ENCODE measurements at places on chromosomes 5 and 9. TPM values are rescaled to one million over a fixed set of nuclear protein-coding genes. Genes with fewer than 3 reads are reported as not detected.

GRCh38 chr5:142221091-142221860 lies 103.5 kb downstream of the SPRY4 start:
- no peak for DNase-seq

Gene IFNK
- total RNA-seq, result not detected

Gene OCLN
- total RNA-seq, result 184 TPM

Gene TBCA
- total RNA-seq, result 330 TPM

DNA sequence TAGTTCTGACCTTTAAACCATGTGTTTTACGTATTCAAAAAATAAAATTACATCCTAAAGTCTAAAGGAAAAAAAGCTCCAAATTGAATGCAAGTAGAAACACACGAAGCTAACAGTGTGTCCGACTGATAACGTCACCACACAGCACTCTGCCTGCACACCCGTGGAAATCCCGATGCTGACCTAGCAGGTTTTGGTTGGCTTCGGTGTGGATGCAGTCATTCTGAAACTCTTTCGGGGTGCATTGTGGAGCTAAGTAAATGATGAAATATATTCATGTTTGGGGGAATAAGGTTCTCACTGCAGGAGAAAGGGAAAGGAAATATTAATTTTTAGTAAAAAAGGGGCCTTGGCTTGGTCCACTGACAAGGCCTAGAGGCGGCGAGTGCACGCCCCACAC lies 2.0 kb downstream of the RASGEF1C start:
- DNase-seq, result no peak

Gene NEUROG1
- total RNA-seq, result not detected

Gene UBE2QL1
- total RNA-seq, result not detected

- no peak for DNase-seq
These were observed 826.1 kb upstream of the CTNND2 start for GRCh38 chr5:12730354-12730753.

Gene PCDHA10
- total RNA-seq, result 0.02 TPM

GRCh38 chr5:132760601-132761317 lies 13.5 kb downstream of the CCNI2 start:
- no peak for DNase-seq

GRCh38 chr5:32153723-32154122 lies 20.4 kb downstream of the GOLPH3 start:
- no peak for DNase-seq
